Activated naive CD4-positive, alpha-beta T cell treated with Interleukin-2 at 50 U/mL for 16 hours (primary cell): ENCODE measurements at places on chromosomes 3 and 15.

- DNase-seq, result no peak
These were observed 20.4 kb downstream of the TERC start for GRCh38 chr3:169744366-169745054.

DNA sequence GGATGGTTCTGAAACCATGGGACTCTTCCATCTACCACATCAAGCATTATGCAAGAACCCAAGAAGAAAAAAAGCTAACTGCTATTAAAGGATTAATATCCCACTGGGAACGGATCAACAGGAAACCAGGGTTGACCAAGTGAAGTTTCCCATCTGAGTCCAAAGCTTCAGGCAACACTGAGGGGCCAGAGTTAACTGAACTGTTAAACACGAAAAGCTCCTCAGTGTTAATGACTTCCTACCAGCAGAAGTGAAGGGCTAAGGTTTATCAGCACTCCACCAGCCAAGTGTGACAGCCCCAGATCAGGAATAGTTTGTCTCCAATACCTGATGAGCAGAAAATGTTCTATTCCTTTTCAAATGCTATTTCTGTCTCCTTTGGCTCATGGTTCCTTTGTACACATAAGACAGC is 36.7 kb downstream of the PTPN9 start:
- no peak for DNase-seq

- no peak for DNase-seq
These were observed 117.4 kb downstream of the STAG1 start for GRCh38 chr3:136634821-136635220.

GRCh38 chr3:109640146-109640652 is 302.9 kb upstream of the DPPA4 start:
- DNase-seq, result no peak

DNA sequence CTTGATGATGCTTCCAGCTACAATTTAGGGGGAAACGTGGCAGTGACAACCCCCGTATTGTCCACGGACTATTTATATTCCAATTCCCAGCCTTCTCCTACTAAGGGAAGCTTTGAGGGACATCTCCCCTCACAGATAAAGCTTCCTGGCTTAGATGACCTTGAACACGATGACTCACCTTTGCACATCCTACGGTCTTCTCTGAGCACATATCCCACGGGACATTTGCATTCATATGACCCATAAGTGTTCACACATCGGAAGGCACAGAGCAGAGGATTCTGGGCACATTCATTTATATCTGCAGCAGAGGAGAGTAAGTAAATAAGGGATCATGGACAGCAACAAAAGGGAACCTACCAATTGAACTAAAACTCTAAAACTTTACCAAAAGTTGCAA is 101.5 kb downstream of the DUT start:
- DNase-seq, result no peak

DNA sequence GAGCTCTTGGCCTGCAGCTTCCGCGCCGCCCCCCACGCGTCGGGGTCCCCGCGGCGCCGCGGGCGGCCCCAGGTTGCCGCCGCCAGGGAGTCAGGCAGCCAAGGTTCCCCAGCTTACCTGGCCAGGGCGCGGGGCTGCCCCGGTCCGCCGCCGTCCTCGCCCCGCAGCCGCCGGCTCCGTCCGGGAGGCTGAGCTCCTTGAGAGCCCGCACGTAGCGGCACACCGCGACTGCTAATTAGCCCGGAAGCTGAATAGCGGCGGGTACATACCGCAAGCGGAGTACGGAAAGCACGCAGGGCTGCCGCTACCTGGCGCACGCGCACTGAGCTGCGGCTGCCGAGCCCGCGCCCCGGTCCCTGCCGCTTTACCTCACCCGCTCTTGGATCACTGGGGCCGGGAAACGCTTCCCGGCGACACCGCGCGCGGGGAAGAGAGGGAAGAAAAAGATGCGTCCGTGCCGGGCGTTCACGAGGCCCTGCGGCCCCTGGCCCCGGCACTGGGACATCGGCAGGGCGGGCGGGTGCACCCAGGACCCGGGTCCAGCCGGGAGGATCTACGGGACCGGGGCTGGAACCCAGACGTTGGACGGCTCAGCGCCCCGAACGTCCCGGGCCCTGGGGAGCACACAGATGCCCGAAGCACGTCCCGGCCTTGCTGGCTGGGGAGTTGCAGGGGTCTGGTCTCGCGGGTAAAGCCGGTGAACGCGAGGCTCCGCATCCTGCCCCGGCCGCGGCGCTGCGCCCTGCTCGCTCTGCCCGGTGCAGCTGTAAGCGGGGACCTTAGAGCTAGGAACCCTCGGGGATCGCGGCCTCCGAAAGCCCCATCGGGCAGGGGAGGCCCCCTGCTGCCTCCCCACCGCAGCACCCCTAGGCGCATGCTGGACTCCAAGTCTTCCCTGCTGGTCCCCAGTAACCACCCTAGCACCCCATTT is at the start of gene GOLGA8B:
Gene GOLGA8B, minus strand, starts transcription at position 253 of the 931 bp plus-strand sequence. CDS start 47,739 bp downstream, outside the sequence.
- peak; percentile 81 for DNase-seq

DNA sequence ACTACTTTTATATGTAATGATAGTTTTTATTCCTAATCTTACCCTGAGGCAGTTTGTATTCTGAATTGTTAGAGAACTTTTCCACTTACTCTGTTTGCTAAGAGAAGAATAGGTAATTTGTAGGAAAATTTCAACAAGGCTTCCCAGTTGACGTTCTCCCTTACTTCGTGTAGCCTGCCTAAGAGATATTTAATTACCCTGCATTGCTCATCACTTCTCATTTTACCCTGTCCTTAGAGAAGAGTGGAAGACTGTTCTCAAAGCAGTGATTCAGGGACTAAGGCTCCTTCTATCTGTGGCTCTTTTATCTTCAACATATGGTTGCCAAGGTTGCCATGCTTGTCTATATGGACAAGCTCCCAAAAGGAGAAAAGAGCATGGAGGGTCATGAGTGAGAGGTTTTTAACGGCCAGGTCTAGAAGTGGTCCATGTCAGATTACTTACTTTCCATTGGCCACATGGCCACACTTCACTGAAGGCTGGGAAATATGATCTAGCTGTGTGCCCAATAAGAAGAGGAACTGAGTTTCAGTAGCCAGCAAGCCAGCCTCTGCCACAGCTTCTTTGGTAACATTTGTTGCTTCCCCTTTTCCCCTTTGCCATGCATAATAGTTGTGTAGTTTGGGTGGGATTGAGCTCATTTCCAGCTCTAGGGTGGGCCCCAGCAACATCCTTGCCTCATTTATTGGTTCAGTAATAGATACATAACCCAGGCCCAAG is 22.1 kb downstream of the PDE8A start:
- DNase-seq, result no peak

DNA sequence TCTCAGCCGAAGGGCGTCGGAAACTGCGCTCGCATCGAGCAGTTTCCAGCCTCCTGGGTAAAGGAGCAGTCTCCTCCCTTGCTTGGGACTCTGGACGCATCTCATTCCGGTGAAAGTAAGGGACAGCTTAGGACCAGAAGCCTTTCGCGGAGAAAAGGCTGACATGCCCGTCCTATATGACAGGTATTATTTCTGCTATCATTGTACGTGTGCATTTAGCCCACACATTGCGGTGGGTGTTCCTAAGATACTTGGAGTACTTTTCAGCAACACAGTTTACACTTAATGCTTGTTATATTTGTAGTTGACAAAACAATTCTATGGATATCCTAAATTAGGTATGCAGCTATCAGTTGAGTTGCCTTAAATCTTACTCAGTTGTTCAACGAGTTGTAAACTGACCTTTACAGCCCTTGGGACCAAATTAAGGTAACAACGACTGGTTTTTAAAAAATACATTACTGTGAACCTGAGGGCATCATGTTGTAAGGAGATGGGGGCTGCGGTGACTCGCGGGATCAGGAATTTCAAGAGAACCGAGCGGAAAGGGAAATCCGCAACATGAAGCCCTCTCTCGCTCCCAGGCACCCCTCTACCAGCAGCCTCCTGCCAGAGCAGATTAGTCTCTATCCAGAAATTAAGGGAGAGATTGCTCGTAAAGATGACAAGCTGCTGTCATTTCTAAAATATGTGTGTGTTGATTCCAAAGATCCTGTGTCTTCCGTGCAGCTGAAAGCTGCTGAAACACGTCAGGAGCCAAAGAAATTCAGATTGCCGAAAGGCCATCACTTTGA is 632 bp upstream of the COPS2 start:
- DNase-seq, result no peak

GRCh38 chr3:124862006-124862405 is 25.2 kb downstream of the ITGB5 start:
- DNase-seq, result no peak

GRCh38 chr15:92316586-92317295 is 76.9 kb upstream of the ST8SIA2 start:
- DNase-seq, result no peak

DNA sequence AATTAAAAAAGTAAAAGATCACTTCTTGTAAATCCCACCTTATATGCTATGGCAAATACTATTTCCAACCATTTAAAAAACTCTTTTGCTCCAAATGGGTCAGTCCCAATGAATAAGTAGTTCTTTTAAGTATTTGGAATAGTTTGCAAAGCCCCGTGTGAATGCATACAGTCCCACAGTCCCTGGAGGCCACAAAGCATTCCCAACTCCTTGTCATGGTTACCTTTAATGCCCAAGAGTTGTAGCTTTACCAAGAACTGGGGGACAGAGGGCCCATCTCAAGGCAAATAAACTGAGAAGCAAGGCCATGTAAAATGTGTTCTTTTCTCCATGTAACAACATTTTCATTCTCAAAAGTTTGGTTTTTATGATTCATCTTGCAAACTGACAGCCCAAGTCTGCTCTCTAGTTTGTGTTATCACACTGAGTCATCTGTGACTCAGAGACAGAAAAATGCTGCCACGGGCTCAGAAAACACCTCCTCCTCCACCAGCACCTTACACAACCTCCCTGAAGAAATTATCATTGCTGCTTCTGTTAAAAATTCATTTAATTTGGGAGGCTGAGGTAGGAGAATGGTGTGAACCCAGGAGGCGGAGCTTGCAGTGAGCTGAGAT is 336.2 kb downstream of the ERC2 start:
- DNase-seq, result no peak

DNA sequence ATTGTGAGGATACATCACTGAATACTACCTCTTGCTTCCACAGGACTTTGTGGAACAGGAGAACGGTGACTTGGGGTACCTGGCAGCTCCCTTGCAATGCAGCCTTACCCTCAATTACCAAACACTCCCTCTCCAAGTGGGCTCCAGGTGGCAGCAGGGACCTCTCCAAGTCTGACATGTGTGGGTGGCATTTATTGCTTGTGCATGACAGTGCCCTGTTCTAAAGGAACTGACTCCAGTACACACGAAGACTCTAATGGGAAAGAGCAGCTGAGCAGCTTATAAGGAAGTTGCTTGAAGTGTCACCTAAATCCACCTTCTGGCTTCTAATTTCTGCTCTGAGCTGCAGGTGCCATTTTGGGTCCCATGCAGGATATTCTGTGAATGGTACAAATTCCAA is 174.1 kb upstream of the SLCO3A1 start:
- no peak for DNase-seq

DNA sequence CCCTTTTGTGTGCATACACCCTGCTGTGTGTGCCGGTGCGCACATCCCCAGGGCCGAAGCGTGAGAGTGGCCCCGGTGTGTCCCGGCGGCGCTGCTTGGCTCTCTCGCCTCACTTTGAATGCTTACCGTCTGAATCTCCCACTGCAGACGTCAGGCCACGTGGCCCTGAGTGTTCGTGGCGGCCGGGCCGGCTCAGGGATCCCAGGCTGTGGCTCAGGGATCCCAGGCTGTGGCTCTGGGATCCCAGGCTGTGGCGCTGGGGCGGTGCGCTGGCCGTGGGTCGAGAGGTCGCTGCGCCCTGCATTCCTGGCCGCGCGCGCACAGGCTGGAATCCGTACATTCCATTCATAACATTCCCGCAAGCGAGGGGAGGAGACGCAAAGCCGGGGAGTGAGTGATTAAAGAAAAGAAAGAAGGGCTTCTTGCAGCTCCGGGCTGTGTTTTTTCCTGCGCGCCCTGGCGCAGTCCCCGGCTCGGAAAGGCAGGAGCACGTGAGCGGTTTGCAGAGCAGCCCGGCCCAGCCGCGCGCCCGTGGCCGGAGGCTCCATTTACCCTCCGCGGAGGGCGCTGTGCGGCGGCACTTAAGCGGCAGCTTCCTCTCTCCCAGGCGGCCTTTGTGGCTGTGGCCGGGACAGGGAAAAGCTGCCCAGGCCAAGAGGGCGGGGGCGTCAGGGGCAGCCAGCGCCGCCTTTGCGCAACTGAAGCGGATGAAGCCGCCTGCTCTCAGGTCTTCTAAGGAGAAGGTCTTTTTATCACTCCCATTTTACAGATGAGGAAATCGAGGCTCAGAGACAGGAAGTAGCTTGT is 87.0 kb upstream of the ALDH1L1 start:
- no peak for DNase-seq

GRCh38 chr15:93454788-93455187 is 365.8 kb upstream of the RGMA start:
- no peak for DNase-seq

GRCh38 chr3:151859233-151859673 is 14.2 kb upstream of the SUCNR1 start:
- DNase-seq, result no peak

GRCh38 chr3:115836944-115837343 is 213.6 kb downstream of the GAP43 start:
- DNase-seq, result no peak

- DNase-seq, result no peak
These were observed 54.5 kb downstream of the MRPS25 start for GRCh38 chr3:15010664-15011063.

DNA sequence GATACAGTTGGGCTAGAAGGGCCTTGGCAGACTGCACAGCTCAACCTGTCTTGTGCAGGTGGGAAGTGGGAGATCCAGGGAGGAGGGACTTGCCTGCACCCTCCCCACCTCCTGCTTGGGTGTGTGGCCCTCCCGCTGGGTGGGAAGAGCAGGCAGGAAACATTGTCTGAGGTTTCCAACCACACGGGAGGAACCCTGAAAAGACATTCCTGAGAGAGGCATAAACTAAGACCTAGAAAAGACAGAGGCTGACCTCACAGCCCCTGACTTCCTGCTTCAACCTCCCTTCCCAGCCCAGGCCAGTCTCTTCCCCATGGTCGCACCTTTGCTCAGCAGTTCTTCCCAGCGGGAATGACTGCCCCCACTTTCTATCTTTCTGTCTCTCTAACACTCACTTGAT is 46.3 kb upstream of the INSYN1 start:
- DNase-seq, result no peak

- DNase-seq, result no peak
These were observed 16.6 kb downstream of the ACAD9 start for GRCh38 chr3:128895843-128896697.

- DNase-seq, result no peak
These were observed 326.3 kb downstream of the CHL1 start for GRCh38 chr3:522888-523287.

- DNase-seq, result no peak
These were observed 73.3 kb upstream of the PYGO1 start for GRCh38 chr15:55661428-55661827.

- peak; percentile 76 for DNase-seq
These were observed at the start of gene C15orf39 for GRCh38 chr15:75201616-75202250. C15orf39 (plus strand) TSS chr15:75201882; CDS start chr15:75206049, 4,167 bp downstream.
